SW480 (cell line): ENCODE measurements at places on chromosomes 4 and X.

DNA sequence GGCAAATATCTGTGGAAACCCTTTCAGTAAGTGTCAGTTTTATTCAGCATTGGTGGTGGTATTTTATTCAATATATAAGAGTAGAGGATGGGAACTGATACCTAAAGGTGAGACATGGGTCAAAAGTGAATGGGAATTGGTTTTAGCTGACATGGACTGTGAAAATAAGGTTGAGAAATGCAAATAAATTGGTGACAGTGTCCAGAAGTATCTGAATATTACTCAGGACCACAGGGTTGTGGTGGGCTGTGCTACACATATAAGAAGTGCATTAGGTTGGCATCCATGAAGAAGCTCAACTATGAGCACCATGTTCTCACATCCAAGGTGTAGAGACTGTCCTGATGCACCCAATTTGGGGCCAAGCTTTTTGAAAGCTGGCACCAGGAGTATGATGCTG is 45.0 kb downstream of the ETDC start:
- DNase-seq = no peak

- no peak for DNase-seq
Observed at GRCh38 chrX:19715711-19716638, 171.4 kb downstream of the SH3KBP1 start.

- DNase-seq = no peak
Observed at GRCh38 chr4:137707626-137708025, 175.3 kb upstream of the PCDH18 start.

- peak; percentile 78 for DNase-seq
Observed at GRCh38 chrX:103687073-103687695, 685 bp upstream of the MORF4L2 start.

DNA sequence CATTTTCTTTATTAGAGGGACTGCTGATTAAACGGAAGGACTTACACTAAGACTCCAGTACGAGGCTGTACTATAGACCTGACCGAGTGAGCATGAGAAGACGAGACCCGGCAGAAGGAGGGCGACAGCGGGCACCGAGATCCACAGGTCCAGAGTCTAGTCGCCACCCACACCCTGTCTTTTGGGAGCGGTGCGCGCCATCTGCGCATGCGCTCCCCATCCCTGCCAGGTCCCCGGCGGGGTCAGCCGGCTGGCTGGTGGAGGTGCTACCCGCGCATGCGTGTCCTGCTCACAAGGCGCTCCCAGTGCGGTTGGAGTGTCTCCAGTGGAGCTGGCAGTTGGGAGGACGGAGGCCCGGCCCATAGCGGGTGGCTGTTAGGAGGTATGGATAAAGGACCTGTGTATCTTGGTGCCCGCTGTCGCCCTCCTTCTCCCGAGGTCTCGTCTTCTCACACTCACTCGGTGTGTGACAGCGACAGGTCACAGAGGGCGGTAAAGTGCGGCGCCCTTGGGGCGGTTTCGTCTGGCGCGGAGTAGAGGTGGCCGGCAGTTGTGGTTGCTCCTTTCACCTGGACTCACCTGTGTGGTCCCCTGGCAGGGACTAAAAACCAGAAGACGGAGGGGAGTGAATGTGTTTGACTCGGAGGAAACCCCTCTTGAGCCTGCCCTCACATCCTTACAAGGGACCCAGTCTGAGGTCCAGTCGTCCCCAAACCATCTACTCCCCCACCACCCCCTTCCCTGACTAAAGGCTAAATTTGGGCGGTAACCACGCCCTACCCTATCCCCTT is 7.6 kb upstream of the HSD17B10 start:
- peak; percentile 89 for DNase-seq

DNA sequence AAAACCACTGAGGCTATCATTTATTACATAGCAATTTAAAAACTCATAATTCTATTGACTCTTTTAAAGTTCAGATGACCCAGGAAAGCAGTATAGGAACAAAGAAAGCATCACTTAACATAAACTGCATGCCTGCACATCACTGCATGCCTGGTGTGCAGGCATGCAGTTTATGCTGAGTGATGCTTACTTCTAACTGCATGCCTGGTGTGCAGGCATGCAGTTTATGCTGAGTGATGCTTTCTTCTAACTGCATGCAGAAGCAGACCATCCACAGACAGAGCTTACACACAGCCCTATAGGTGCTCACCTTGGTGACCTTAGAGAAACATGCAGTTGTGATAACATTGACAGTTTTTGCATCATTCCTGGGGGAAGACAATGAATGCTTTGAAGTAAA is 17.0 kb downstream of the SDAD1 start:
- no peak for DNase-seq

DNA sequence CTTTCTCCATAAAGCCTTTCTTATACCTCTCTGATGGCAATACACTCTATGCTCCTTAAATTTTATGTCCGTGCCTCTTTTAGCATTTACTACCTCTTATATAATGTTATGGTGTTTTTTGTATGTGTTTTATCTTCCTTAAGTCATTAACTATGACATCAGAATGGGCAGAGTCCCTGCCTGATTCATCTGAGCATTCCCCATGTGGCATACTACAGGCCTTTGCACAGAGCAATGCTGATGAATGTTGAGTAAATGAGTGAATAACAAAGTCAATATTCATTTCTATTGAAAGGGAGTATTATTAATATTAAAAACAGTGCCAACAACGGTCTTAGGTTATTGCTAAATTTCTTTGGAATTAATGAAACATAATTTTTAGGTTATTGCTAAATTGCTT is 18.8 kb upstream of the RPS6KA3 start:
- DNase-seq = no peak

GRCh38 chrX:40424259-40424658 is 156.5 kb upstream of the ATP6AP2 start:
- DNase-seq = no peak

GRCh38 chr4:72954811-72955210 is 114.7 kb downstream of the COX18 start:
- DNase-seq = no peak

DNA sequence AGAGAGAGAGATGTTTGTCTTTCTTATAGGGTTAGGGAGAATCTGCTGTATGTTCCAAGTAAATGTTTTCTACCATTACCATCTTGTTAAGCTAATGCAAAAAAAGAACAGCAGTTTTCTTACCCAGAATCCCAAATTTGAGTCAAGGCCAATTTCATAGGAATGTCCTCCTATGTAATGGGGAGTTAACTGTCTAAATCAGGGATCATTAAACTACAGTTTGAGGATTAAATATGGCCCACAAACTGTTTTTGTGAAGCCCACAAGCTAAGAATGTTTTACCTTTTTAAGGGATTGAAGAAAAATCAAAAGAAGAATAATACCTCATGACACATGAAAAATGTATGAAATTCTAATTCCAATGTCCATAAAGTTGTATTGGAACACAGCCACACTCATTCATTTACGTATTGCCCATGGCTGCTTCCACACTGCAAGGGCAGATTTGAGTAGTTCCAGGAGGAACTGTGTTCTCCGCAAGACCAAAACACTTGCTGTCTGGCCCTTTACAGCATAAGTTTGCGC is 113.2 kb upstream of the SPRY1 start:
- no peak for DNase-seq

GRCh38 chrX:152445926-152446325 is 5.2 kb downstream of the GABRA3 start:
- peak; percentile 22 for DNase-seq

DNA sequence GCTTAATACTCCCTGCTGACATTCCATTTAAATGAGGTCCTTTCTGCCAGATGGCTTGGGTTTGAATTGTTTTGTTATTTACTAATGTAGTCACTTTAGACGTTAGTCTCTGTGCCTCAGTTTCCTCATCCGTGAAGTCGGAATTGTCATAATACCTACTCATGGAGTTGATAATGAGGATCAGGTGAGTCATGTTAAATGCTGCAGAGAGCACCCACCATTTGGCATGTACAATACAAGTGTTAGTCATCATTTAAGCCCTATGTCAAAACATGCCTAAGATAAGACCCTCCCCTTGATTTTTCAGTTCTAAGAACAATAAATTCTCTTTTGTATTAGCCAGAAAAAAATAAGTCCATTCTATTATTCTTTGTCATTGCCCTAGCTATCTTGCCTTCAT is 534.8 kb upstream of the HTR2C start:
- no peak for DNase-seq

GRCh38 chrX:57906790-57907189 is 3.5 kb downstream of the ZXDA start:
- no peak for DNase-seq

GRCh38 chrX:145735036-145735435 is 82.6 kb upstream of the SLITRK2 start:
- no peak for DNase-seq

DNA sequence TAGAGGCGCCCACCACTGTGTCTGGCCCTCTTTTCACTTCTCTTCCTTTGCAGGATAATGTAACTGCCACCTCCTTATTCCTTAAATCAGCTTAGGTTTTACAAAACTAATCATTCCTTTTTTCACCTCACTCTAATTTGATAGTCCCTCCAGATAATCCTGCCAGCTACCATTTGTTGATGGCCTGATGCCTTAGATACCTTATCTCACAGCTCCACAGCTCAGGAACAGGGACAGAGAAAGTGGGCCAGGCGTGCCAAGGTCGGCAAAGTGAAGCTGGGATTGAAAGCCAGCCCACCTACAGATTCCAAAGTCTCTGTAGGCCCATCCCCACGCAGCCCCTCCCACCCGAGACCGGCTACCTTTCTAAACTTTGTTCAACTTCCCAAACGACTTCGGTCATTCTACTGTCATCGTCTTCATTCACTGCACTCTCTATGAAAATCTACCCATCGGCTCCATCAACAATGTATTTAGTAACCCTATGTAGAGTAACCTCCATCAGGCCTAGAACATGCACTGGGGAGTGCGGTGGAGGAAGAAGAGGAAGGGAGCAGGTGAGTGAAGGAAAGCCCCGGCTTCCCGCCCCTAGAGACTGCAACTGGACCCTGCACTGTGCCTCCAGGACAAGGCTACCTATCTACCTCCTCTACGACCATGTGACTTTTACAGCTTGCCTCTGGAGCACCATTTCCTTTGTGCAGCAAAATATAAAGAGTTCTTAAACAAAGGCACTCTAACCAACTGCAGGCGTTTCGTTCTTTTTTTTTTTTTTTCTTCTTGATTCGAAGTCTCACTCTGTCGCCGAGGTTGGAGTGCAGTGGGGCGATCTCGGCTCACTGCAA is 1.5 kb downstream of the CASP6 start:
- DNase-seq = peak; percentile 7

DNA sequence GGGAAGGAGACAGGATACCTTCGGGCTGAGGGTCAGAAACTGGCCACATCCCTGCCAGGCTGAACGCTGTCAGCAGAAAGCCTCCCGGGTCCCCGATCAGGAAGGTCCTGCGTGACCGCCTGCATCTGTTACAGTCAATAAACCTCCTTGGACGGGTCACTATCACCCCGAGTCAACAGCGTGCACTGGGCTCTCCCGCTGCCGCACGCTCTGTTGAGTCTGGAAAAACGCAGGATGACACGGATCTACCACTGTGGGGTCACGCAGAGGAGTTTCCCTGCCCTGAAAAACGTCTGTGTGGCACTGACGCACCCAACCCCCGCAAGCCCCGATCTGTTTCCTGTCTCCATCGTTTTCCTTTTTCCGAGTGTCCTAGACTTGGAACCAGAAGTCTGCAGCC is 12.1 kb downstream of the PPP2R3B start:
- DNase-seq = no peak

- peak; percentile 33 for DNase-seq
Observed at GRCh38 chrX:12210971-12211370, 72.7 kb downstream of the FRMPD4 start.
